ENCODE measurements at places on chromosomes 2 and 18. TPM values are rescaled to one million over a fixed set of nuclear protein-coding genes. Genes with fewer than 3 reads are reported as not detected.

DNA sequence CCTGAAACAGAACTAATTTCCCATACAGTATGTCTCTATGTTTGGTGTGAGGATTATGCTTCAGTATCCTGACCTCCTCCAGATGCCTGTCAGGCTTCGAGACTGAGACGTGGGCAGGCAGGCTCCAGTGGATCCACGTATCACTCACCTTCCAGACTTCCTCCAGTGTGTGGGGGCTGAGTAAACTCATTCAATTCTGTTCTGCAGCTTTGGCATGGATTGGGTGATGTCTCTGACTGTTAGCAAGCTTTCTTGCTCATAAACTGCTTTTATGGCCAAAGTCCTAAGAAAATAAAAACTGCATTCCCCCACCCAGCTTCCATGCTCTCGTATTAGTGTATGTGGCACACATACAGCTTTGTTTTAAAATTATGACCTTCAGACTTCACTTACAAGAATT, 53.6 kb downstream of the CCDC93 start:
- DNase-seq: peak; percentile 40

- no peak for DNase-seq
These were observed 58.4 kb upstream of the EML4 start for GRCh38 chr2:42110641-42111322.

- DNase-seq: no peak
These were observed 167.9 kb upstream of the NXPH2 start for GRCh38 chr2:138948070-138948539.

DNA sequence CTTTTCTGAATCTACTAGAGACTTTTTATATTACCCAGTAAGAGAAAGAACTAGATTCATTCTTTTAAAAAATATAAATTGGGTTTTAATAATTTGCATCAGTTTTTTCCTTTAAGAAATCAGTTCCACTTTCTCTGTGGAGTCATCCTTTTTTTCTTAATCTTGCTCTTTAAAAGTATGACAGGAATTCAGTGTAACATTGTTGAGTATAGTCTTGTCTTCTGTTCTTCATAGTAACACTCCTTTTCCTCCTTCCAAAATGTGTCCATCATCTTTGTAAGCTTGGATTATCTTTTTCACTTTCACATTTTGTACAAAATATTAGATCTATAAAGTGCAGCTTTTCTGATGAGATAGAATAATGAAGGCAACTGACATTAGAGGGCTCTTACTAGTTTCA, 135.4 kb downstream of the HAUS1 start:
- DNase-seq: no peak

DNA sequence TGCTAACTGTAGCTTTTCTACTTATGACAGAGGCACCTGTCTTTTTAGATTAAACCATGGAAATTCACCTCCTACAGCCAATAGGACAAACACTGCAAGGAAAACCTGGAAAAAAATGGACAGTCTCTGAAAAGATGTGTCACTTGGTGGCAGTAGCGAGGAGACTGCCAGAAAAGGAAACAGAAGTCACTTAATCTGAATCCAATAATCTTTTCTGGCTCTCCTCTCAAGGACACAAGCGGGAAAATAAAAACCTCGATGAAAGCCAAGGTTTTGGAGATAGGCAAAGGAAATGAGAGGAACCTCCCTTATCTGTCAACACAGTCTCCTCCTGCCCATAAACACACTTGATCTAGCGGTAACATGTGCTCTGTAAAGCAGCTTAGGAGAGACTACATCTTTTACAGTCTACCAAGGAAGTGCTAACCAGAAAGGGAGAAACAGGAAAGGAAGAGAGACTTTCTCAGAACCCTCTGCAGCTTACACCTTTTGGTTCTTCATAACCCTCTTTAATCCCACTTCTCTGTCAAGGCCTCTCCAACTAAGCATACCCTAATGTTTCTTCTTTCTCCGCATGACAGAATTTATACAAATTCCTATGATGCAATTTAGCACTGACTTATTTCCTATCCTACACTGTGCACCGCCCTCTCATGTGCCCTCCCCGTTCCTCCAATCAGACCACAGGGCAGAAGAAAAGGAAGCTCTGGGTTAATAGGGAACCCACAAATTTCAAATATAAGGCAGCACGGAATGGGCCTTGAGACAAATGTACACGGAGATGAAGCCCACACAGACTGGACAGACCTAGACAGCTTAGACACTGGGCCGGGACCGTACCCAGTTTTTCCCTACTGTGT, 52.8 kb downstream of the CLASP1 start:
- DNase-seq: peak; percentile 75

- DNase-seq: no peak
These were observed 8.2 kb downstream of the CTDP1 start for GRCh38 chr18:79687806-79688205.

DNA sequence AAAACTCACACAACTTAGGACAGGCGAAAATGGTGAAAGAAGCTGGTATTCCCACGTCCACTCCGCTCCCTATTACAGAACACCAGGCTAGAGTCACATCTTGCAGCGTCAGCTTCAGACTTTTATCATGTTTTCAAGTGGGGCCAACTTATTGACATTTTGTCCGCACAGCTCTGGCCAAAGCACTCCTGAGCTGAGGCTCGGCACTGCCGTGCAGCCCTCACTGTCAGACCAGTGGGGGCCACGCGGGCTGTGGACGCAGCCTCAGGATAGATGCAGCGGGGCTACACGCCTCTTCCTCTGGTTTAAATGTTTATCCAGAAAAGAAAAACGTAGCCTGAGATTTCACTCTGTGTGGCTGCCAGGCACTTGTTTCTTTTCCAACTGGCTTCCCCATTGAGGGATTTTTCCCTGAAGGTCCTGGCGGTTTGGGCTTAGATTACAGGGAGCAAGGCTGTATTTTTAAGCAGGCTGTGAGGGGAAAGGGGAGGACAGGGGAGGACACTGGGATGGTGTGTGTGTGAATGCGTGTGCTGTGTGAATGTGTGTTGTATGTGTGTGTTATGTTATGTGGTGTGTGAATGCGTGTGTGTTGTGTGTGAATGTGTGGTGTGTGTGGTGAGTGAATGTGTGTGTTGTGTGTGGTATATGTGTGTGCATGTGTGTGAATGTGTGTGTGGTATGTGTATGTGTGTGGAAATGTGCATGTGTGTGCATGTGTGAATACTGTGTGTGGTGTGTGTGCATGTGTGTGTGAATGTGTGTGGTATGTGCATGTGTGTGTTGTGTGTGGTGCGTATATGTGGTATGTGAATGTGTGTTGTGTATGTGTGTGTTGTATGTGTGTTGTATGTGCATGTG, 267.6 kb downstream of the DCDC2C start:
- no peak for DNase-seq

- peak; percentile 21 for DNase-seq
These were observed 1.2 kb downstream of the IMMT start for GRCh38 chr2:86193901-86194567.

DNA sequence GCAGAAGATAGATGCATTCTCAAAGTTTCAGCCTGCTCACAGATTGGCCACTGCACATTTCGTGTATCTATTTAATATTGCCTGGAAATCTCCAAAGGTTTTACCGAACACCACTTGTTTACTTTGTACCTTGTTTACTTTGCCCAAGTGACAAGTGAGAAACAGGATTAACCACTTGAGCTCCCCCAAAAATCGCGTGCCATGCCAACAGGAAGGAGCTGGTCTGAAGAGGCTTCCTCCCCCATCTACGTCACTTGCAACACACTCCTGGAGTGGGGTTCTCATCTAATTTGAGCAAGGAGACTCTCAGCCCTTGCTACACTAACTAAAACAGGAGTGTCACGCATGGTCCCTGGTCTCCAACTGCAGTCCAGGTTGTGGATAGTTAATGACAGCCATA, 212.5 kb upstream of the TMEM200C start:
- no peak for DNase-seq

DNA sequence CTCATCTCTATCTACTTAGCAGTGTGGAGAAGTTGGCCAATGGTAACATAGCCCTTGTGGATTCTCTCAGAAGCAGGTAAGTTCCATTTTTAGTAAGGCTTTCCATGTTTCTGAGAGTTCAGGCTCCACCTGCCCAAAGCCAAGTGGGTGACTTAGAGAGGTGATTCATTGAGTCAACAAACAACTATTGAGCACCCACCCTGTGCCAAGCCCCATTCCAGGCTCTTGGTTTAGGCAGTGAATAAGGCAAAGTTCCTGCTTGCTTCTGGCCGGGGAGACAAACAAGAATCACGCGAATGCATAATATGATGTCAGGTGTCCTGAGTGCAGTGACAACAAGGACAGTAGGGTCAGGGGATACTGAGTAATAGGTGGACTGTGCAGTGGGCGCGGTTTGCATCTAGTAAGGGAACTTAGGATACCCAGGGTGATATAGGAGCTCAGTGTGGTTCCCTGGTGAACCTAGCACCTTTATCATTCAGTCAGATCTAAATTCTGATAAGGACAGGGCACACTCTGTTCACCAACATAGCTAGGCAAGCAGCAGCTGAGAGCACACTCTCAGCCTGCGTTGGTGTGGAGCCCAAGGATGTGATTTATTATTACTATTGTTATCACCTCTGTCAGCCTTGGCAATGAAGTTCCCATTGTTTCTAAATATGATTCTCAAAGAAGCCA, 31.7 kb upstream of the KCTD1 start:
- DNase-seq: peak; percentile 4

GRCh38 chr18:51767293-51767692, 569.8 kb upstream of the MEX3C start:
- DNase-seq: no peak

DNA sequence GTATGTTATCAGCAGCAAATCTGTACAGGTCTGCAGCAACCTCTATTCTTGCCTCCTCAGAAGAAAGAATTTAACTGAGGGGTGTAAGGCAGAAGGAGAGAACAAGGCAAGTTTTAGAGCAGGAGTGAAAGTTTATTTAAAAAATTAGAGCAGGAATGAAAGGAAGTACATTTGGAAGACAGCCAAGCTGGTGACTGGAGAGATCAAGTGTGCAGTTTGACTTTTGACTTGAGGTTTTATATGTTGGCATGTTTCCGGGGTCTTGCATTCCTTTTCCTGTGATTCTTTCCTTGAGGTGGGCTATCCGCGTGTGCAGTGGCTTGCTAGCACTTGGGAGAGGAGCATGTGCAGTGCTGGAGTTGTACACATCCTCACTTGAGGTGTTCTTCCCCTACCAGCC, 16.5 kb upstream of the CERS6 start:
- peak; percentile 38 for DNase-seq

GRCh38 chr18:57469884-57470283, 34.7 kb downstream of the ONECUT2 start:
- no peak for DNase-seq

DNA sequence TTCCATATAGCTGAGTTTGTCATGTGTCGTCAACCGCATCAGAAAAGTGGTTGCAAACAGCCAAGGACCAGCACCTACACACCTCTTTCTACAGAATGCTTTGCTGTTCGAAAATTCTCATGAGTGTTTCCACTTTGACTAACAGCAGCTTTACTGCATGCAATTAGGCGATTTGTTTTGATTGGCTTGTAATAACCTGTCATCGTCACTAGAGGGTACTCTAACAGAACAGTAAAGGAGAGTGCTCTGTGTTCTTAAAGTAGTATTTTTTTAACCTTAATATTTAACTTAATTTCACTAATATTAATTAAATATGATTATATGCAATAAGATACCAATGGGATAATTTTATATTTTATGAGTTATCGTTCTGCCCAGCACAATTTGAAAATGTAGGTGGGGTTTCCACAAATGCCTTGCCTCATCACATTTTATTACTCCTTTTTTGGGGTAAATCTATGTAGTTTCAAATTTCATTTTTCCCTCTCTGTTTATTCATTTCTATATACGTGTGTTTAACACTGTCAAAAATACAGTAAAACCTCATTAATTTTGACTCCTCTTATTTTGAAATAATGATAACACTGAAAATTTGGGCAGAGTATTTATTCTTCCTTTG, 502.2 kb downstream of the NRXN1 start:
- peak; percentile 65 for DNase-seq

- DNase-seq: peak; percentile 14
These were observed 356.1 kb upstream of the ZC3H15 start for GRCh38 chr2:186129767-186130581.

GRCh38 chr2:217614498-217614897, 388.3 kb downstream of the TNS1 start:
- no peak for DNase-seq

- DNase-seq: no peak
These were observed 114.0 kb downstream of the NEDD4L start for GRCh38 chr18:58158008-58158407.

- no peak for DNase-seq
These were observed 856.8 kb downstream of the DPP10 start for GRCh38 chr2:115299199-115299598.

- DNase-seq: no peak
These were observed 2.2 kb upstream of the WNT10A start for GRCh38 chr2:218878486-218878885.

ARMC9 gene
- total RNA-seq: 19.9 TPM

ALPP gene
- not detected for total RNA-seq

TMEM169 gene
- 0.85 TPM for total RNA-seq

C2orf66 gene
- 0.14 TPM for total RNA-seq

NTSR2 gene
- total RNA-seq: not detected

HOXD1 gene
- total RNA-seq: 15.4 TPM

MATN3 gene
- 1.3 TPM for total RNA-seq

POU3F3 gene
- 0.23 TPM for total RNA-seq

CKAP2L gene
- 2.4 TPM for total RNA-seq

ZRANB3 gene
- total RNA-seq: 4.9 TPM

All from dermis blood vessel endothelial cell (primary cell).